ENCODE measurements at places on chromosomes 12 and 14. TPM values are rescaled to one million over a fixed set of nuclear protein-coding genes. Genes with fewer than 3 reads are reported as not detected.

SYT10 gene
- 0.77 TPM for total RNA-seq

KRT2 gene
- not detected for total RNA-seq

AVPR1A gene
- total RNA-seq, result 2.4 TPM

RNASE3 gene
- total RNA-seq, result not detected

GLT8D2 gene
- 21.1 TPM for total RNA-seq

CYP46A1 gene
- 1.7 TPM for total RNA-seq

DACT1 gene
- 19.6 TPM for total RNA-seq

DNA sequence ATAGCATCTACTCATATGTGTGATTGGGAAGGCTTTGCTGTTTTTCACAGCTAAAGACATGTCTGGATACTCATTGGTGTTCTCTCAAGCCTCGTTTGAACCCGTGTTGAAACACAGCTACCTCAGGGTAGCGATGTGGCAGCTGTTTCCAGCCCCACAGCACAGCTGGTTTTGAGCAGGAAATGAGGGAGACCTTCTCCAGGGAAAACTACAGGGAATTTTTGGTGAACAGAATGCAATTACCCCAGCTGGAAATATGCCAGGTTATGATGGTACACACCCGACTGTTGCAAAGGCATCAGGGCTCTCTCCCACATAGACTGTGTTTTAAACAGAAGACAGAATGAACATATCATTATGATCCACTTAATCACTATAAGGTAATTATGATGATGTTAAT is 828.9 kb downstream of the VRK1 start:
- DNase-seq, result no peak
- no peaks in the 10 kb centered on the region for H3K4me1 ChIP-seq
- no peak overlapping the region for H3K4me3 ChIP-seq

DNA sequence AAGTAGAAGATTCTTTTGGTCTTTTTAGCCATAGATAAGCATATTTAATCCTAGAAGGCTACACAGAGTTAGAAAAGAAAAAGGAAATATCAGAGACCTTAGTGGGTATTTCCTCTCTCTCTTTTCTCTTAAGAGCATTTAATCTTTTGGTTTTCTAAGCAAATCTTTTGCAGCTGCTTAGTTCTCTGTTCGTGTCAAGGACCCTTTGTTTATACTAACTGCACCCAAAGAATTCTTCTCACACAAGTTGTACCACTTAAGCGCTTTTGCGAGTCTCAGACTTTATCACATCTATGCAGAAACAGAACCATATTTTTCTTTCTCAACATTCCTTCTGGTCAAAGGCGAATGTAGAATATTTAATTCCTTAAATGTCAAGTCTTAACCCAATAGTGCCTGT is 17.9 kb upstream of the NID2 start:
- no peak for DNase-seq
- no peaks in the 10 kb centered on the region for H3K27me3 ChIP-seq
- no peak overlapping the region for H3K27ac ChIP-seq
- H3K36me3 ChIP-seq, result no peaks in the 10 kb centered on the region

DNA sequence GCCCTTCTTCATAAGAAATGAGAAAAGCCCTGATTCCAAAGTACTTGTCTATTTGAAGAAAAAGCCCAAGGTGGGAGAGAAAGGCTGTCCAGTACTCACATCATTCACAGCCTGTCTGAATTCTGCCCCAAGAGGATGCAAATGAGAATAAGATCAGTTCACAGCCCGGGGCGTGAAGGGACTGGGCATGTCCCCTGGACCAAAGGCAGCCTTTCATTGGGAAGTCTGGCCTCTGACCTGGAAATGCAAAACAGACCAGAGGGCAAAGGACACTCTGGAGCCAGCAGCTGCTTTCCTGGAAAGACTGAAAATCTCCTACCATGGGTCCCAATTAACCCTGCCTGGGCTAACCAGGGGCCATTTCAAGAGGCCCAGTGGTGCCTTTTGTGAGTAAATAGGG is 191.2 kb upstream of the PELI2 start:
- H3K27ac ChIP-seq, result no peak overlapping the region
- H3K36me3 ChIP-seq, result no peaks in the 10 kb centered on the region
- no peak for DNase-seq
- no peak overlapping the region for H3K4me3 ChIP-seq
- no peaks in the 10 kb centered on the region for H3K27me3 ChIP-seq
- H3K4me1 ChIP-seq, result peaks cover 3% of the 10 kb centered on the region

DNA sequence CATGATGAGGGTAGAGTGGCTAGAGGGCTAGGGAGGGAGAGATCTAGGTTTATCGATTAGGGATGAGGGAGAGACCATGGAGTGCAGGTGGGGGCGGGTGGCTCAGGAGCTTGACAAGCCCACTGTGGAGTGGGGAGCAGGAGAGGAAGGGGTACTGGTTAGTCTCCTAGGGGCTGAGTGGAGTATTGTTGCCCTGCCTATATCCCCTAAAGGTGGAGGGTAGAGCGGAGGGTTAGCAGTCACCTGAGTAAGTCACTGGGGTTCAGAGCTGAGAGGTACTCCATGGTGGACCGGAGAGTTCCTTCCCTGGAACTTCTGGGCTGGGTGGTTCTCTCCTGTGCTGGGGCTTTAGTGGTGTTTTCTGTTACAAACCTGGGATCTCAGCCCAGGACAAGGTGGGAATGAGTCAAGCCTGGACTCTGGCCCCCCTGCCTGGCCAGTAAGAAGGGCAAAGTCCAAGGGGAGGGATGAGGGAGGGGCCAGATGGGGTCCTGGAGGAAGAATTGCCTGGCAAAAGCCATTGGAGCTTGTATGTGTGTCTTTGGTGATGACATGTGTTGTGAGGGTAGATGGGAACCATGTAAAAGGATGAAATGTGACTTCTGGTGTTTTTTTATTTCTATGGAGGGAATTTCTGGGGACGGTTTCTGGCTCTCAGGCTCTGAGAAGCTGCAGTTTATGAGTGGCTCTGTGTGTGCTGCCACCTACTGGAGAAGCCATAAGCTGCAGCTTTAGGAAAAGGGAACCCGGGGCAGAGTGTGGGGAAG is at the start of gene CIDEB:
CIDEB (minus strand) TSS at position 403 of the 767 bp plus-strand sequence; CDS start at position 284, 119 bp downstream.
- H3K4me3 ChIP-seq, result no peak within 1 kb of the TSS
- DNase-seq, result peak; percentile 47
- H3K4me1 ChIP-seq, result peaks cover 12% of the 10 kb centered on the region
- H3K27me3 ChIP-seq, result no peaks in the 10 kb centered on the region
- H3K36me3 ChIP-seq, result no peaks in the 10 kb centered on the region

DNA sequence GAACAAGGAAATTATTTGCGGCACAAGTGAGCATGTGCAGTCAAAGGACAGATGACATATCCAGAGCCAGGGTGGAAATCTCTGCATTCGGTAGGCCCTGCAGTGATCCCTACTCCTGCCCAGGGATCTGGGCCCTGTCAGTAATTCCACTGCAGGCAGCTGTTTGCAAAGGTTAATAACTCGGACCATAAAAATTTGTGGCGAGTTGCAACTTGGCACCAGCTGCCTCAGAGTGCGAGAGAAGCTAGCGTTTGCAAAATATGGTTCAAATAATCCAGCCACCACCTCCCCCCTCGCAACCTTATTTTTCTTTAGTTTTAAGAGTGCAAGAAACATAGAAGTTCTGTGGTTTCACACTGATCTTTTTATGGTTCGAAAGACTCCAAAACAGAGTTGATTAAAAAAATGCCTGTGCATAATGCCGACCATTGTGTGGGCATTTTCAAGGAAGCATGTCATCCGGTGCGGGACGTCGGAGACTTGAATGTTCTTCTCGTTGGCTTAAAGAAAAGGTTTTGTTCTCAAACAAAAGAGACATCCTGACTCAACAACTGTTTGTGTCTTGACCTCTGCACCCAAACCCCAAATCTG is 224.5 kb downstream of the BCL11B start:
- no peak overlapping the region for H3K27ac ChIP-seq
- H3K4me1 ChIP-seq, result no peaks in the 10 kb centered on the region
- H3K27me3 ChIP-seq, result no peaks in the 10 kb centered on the region
- H3K36me3 ChIP-seq, result no peaks in the 10 kb centered on the region

GRCh38 chr14:89681086-89682018 is 264.3 kb upstream of the FOXN3 start:
- H3K27me3 ChIP-seq, result no peaks in the 10 kb centered on the region
- H3K27ac ChIP-seq, result no peak overlapping the region
- no peak overlapping the region for H3K4me3 ChIP-seq
- no peaks in the 10 kb centered on the region for H3K36me3 ChIP-seq

- H3K27ac ChIP-seq, result no peak overlapping the region
- H3K36me3 ChIP-seq, result no peaks in the 10 kb centered on the region
- peaks cover 1% of the 10 kb centered on the region for H3K4me1 ChIP-seq
- no peaks in the 10 kb centered on the region for H3K27me3 ChIP-seq
Observed at GRCh38 chr12:103836345-103836744, 4.7 kb downstream of the NT5DC3 start.

DNA sequence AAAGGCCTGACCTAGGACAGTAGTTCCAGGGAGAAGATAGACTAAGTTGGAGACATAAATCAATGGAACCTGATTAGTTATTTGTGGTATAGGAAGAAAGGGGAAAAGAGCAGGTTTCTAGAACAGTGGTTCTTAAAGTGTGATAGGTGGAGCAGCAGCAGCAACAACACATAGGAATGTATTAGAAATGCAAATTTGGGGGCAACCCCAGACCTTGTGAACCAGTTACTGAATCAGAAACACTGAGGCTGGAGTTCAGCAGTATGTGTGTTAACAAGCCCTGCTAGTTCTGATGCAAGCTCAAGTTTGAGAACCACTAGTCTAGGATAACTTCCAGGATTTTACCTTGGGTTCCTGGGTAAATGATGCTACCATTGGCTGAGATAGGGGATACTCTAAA is 308.7 kb downstream of the EMP1 start:
- no peak overlapping the region for H3K27ac ChIP-seq
- no peaks in the 10 kb centered on the region for H3K36me3 ChIP-seq
- H3K27me3 ChIP-seq, result no peaks in the 10 kb centered on the region
- no peaks in the 10 kb centered on the region for H3K4me1 ChIP-seq
- H3K4me3 ChIP-seq, result no peak overlapping the region

- no peaks in the 10 kb centered on the region for H3K36me3 ChIP-seq
- no peak overlapping the region for H3K27ac ChIP-seq
- H3K4me1 ChIP-seq, result no peaks in the 10 kb centered on the region
- no peak overlapping the region for H3K4me3 ChIP-seq
- DNase-seq, result no peak
Observed at GRCh38 chr12:43711348-43711747, 47.2 kb downstream of the PUS7L start.

DNA sequence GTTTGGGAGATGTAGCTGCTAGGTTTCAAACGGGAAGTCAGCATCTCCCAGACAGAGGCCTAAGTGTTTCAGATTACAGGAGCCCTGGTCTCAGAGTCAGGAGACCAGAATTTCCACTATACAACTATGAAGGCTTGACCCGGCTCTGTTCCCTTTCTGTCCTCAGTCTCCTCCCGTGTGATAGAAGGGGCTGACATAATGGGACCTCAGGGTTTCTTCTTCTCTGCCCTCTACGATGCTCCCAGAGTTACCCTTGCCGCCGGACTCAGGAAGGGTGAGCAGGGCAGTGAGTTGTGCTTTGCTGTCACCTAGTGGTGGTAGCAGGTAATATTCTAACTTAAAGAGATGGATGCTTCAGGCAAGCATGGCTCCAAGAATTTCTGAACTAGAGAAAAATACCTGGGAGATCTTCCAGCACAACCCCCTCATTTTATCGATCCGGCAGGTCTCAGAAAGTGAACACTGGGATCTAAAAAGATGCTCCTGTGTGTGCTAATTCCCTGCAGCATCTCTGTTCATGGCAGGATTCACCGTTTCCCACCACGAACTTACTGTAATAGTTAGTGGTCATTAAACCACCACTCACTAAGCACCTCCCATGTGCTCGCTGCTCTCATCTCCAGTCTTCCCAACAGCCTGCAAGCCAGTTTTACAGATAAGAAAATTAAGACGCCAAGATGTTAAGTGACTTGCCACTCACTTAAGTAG is 84.4 kb downstream of the VWF start:
- no peak overlapping the region for H3K27ac ChIP-seq
- no peak overlapping the region for H3K4me3 ChIP-seq
- peak; percentile 61 for DNase-seq

GRCh38 chr12:107530701-107531100 is 154.9 kb upstream of the PWP1 start:
- no peaks in the 10 kb centered on the region for H3K4me1 ChIP-seq
- no peaks in the 10 kb centered on the region for H3K36me3 ChIP-seq
- H3K27me3 ChIP-seq, result no peaks in the 10 kb centered on the region

- DNase-seq, result peak; percentile 28
- peak overlapping the region; percentile 25 for H3K27ac ChIP-seq
- H3K4me1 ChIP-seq, result no peaks in the 10 kb centered on the region
- H3K4me3 ChIP-seq, result no peak overlapping the region
Observed at GRCh38 chr12:68319988-68320623, 12.1 kb downstream of the MDM1 start.

DNA sequence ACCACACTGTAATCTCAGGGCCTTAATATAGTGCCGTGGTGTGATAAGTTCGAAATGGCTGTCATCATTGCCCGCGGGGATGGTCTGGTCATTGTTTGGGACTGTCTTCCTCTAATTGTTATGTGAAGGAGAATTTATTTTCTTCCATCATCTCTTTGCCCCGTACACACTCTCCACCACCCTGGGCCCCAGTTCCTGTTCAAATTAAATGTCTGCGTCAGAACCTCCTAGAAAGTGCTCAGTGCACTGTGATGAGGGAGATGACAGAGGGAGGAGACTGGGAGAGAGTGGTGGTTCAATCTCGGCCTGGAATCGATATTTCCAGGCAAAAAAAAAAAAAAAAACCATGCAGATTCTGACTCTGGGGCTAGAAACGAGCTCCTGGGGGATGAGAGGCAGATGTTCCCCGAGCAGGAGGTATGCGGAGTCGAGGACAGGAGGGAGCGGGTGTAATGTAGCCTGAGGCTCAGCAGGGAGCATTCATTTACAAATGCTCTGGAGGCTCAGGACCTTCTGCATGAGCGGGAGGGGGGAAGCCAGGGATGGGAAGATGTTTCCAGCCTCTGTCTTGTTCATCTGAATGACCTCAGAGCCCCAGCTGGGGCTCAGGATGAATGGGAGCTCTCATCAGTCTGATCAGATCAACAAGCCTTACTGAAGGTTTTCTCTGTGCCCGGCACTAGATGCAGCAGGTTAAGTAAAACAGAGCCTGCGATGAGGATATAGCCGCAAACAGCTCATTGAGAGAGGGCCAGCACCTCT is 219.5 kb downstream of the TBX5 start:
- H3K4me1 ChIP-seq, result no peaks in the 10 kb centered on the region
- no peak overlapping the region for H3K4me3 ChIP-seq
- no peak for DNase-seq
- H3K36me3 ChIP-seq, result no peaks in the 10 kb centered on the region
- H3K27me3 ChIP-seq, result no peaks in the 10 kb centered on the region

DNA sequence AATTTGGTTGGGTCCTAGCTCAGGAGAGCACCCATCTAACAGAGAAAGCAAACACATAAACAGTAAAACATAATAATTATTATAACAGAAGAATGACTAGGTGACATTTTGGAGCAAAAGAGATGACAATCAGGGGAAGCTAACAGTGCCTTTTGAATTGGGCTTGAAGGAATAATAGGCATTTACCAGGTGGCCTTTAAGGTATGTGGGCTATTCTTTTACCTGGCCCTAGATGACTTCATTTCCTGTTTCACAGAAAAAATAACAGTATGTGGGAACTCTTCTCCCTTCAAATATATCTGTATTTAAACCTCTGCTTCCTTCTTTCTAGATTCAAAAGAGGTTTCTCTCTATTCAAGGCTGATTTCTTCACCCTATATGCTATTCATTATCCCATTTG is 3.8 kb downstream of the IRAK4 start:
- H3K4me1 ChIP-seq, result peaks cover 12% of the 10 kb centered on the region
- H3K36me3 ChIP-seq, result no peaks in the 10 kb centered on the region
- no peaks in the 10 kb centered on the region for H3K27me3 ChIP-seq
- H3K27ac ChIP-seq, result no peak overlapping the region
